ENCODE measurements at places on chromosomes 2 and 18.

- no peak for DNase-seq
- H3K4me3 ChIP-seq, result no peak overlapping the region
- no peaks in the 10 kb centered on the region for H3K27me3 ChIP-seq
- H3K4me1 ChIP-seq, result peaks cover 23% of the 10 kb centered on the region
- H3K27ac ChIP-seq, result no peak overlapping the region
- no peaks in the 10 kb centered on the region for H3K36me3 ChIP-seq
Measured at GRCh38 chr2:239259173-239259572, 141.6 kb downstream of the HDAC4 start.

DNA sequence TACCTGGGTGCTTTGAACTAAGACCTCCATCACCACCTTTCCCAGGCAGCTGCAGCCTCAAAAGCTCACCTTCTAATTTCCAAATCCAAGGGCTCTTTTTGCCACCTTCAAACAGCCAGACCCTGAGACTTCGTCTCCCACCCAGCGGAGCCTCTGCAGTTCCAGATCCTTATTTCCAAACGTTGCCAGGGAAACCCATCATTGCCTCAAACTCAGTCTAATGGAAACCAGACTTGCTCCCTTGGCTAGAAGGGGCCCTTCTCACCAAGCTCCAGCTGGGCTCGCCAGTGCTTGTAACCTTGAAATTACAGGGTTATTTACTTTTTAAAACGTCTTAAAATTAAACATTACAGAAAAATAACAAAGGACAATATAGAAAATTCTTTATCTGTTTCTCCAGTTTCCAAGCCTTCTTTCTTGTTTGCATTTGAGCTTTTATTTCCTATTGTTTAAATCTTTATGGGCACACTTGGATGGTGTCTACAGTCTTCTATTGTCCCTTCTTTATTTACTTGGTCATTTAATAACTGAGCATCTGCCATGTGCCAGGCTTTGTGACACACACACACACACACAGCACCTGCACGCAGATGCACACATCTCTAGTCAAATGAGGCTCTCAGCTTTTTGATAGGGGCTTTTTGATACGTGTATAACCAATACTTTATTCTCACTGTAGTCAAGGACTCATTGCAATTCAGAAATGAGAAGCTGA is 36.1 kb downstream of the TRPM8 start:
- no peak for DNase-seq
- H3K4me3 ChIP-seq, result no peak overlapping the region
- no peak overlapping the region for H3K27ac ChIP-seq
- no peaks in the 10 kb centered on the region for H3K4me1 ChIP-seq
- no peaks in the 10 kb centered on the region for H3K36me3 ChIP-seq

DNA sequence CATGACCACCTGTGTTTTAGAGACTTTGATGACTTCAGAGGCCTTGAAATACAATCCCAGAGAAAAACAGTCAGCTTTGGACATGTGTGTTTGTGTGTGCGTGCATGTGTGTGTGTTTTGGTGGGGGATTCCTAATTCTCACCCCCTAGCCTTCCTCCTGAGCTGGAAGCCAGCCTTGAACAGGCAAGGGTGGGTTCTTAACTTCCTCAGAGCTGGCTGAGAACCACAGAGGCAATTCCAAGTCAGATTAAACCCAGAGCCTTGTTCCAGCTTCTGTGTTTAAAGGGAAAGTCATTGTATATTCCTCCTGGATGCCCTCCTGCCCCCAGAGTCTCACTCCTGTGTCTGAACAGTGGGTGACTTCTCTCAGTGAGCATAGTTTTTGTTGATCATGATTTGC is 45.2 kb upstream of the MGAT4A start:
- DNase-seq, result no peak
- peaks cover 9% of the 10 kb centered on the region for H3K27me3 ChIP-seq
- no peak overlapping the region for H3K27ac ChIP-seq
- H3K4me3 ChIP-seq, result no peak overlapping the region
- H3K36me3 ChIP-seq, result no peaks in the 10 kb centered on the region

- H3K36me3 ChIP-seq, result no peaks in the 10 kb centered on the region
- H3K27ac ChIP-seq, result no peak overlapping the region
- no peaks in the 10 kb centered on the region for H3K4me1 ChIP-seq
- H3K27me3 ChIP-seq, result no peaks in the 10 kb centered on the region
- DNase-seq, result no peak
Measured at GRCh38 chr2:62320657-62321357, 124.9 kb downstream of the B3GNT2 start.

DNA sequence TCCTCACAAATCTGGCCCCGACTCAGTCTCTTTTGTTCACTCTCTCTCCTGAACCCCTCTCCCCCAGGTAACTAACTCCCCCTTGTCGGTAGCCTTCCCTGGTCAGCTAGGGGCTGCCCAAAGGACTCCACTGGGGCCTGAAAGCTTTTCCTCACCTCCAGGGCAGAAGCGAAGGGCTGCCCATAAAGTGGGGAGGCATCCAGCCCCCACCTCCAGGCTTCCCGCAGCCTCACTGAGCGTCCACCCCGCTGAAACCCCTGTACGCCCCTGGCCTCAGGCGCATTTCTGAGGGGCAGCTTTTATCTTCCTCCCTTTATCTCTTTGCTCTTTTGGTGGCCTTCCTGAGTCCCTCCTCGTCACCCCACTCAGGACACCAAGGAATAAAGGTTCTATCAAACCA is 249.3 kb downstream of the CYP26B1 start:
- no peak overlapping the region for H3K27ac ChIP-seq
- no peak overlapping the region for H3K4me3 ChIP-seq
- no peaks in the 10 kb centered on the region for H3K4me1 ChIP-seq
- DNase-seq, result no peak
- H3K27me3 ChIP-seq, result no peaks in the 10 kb centered on the region

DNA sequence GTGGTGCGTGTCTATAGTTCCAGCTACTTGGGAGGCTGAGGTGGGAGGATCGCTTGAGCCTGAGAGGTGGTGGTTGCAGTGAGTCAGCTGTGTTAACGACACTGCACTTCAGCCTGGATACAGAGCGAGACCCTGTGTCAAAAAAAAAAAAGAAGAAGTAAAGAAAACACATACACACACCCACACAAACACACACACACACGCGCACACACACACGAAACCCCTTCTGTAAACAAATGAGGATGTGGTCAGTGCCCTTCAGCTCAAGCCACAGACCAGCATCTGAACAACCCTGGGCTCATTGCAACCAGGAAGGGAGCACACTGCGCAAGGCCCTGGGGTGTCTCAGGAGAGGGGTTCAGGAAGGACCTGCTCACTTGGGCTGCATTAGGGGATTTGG is 47.9 kb upstream of the KCNF1 start:
- H3K36me3 ChIP-seq, result no peaks in the 10 kb centered on the region
- H3K4me1 ChIP-seq, result peaks cover 5% of the 10 kb centered on the region
- no peak overlapping the region for H3K4me3 ChIP-seq
- peak overlapping the region; percentile 72 for H3K27ac ChIP-seq
- no peak for DNase-seq

GRCh38 chr18:11040823-11041656 is 108.3 kb downstream of the PIEZO2 start:
- no peak overlapping the region for H3K4me3 ChIP-seq
- no peaks in the 10 kb centered on the region for H3K27me3 ChIP-seq
- peaks cover 6% of the 10 kb centered on the region for H3K4me1 ChIP-seq
- DNase-seq, result peak; percentile 85

DNA sequence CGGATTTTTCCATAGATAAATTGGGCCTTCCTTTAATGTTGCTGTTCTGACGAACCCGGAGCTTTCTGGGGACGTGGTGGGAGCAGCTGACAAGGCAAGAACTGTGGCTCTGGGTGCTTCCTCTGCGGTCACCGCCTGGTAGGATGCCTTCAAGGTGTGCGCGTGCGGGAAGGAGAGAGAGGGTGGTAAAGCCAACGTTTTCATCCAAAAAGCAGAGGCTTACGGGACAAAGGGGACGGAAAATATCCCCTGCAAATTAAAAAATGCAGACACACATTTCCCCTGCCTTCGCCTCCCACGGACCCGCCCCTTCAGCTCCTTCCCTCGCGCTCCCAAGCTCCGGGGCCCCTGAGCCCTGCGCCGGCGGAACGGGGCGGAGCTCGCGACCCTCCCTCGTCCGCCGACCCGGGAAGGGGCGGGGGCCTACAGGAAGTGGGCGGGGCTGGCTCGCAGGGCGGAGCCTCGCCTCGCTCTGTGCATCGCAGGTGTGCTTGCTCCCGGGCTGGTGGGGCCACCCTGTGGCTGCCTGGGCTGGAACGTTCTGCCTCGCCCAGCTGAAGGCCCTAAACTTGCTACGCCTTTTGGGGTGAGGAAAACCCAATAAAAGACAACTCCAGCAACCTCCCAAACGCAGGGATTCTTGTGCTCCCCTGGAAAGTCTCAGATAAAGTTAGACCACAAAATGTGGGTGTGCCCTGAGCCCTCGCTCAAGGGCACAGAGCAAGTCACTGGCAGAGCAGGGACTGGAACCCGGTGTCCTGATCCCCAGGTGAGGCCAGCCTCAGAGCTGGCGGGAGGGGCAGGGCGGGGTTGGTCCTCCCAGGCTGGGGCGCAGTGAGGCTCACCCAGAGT is 25.4 kb upstream of the SLC66A3 start:
- peak overlapping the region; percentile 49 for H3K27ac ChIP-seq
- peak overlapping the region; percentile 2 for H3K4me3 ChIP-seq
- H3K36me3 ChIP-seq, result no peaks in the 10 kb centered on the region
- DNase-seq, result peak; percentile 77

GRCh38 chr2:94870440-94871225 is 597 bp upstream of the TEKT4 start:
- no peak overlapping the region for H3K4me3 ChIP-seq
- H3K4me1 ChIP-seq, result peaks cover 6% of the 10 kb centered on the region
- H3K36me3 ChIP-seq, result no peaks in the 10 kb centered on the region
- H3K27me3 ChIP-seq, result peaks cover 4% of the 10 kb centered on the region
- H3K27ac ChIP-seq, result no peak overlapping the region

GRCh38 chr18:46448347-46448746 is 208.7 kb downstream of the LOXHD1 start:
- no peaks in the 10 kb centered on the region for H3K27me3 ChIP-seq
- no peak overlapping the region for H3K4me3 ChIP-seq
- no peak overlapping the region for H3K27ac ChIP-seq
- no peaks in the 10 kb centered on the region for H3K36me3 ChIP-seq
- H3K4me1 ChIP-seq, result peaks cover 4% of the 10 kb centered on the region

- no peaks in the 10 kb centered on the region for H3K4me1 ChIP-seq
- no peak overlapping the region for H3K27ac ChIP-seq
- H3K27me3 ChIP-seq, result no peaks in the 10 kb centered on the region
- H3K36me3 ChIP-seq, result no peaks in the 10 kb centered on the region
Measured at GRCh38 chr2:31197669-31198068, 19.6 kb downstream of the CAPN14 start.

DNA sequence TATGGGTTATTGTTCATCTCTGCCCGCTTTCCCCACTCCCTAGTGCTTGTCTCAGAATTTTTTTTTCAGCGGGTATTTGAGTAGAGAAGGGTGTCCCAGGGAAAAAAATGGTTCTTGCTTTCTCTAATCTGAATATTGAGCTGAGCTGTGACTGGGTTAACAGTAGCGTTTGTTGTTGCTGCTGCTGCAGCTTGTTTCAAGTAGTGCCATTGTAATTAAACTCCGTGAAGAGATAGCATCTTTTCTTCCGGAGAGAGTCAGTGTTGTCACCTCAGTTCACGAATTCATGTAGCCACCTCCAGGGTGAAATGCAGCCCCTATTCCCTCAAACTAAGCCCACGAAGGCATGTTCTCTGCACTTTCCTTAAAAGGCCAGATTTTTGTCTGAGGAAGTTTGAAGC is 1.5 kb upstream of the AAK1 start:
- H3K27ac ChIP-seq, result peak overlapping the region; percentile 100
- no peak overlapping the region for H3K4me3 ChIP-seq
- DNase-seq, result peak; percentile 39
- no peaks in the 10 kb centered on the region for H3K27me3 ChIP-seq
- no peaks in the 10 kb centered on the region for H3K36me3 ChIP-seq
- H3K4me1 ChIP-seq, result peaks cover 11% of the 10 kb centered on the region

DNA sequence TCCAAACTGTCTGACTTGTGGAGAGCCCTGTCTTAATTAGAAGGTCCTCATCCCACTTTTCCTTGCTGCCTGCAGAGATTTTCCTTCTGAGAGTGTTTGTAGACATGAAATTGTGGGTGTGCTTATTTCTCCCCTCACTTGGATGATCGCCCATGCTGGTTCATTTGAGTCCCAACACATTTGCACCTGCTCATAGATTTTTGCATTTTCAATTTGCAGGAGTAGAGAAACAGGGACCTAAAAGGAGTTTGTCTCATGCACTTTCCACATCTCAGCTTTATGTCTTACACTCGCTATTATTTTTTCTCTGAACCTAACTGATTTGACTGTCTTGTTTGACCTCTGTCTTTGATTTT is 33.2 kb upstream of the FHL2 start:
- H3K4me3 ChIP-seq, result no peak overlapping the region
- DNase-seq, result no peak
- H3K27me3 ChIP-seq, result no peaks in the 10 kb centered on the region
- peaks cover 5% of the 10 kb centered on the region for H3K4me1 ChIP-seq
- no peaks in the 10 kb centered on the region for H3K36me3 ChIP-seq

DNA sequence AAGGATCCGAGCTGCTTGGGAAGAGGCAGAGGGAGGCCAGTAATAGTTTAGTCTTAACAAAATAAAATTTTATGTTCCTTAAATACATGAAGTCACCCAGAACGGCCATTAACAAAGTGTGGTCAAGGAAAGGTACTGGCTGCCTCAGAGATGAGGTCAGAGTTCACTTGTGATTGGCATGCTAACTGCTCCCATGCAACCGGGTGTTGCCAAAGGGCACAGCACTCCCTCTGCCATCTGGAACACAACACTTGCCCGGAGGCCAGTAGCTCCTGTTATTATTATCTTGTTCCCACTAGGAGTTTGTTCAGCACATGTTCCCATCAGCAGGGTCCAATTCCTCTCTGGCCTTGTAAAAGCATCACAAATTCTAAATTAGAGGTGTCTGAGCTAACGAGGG is 207.0 kb downstream of the CYP26B1 start:
- no peak overlapping the region for H3K27ac ChIP-seq
- H3K4me3 ChIP-seq, result no peak overlapping the region
- H3K4me1 ChIP-seq, result no peaks in the 10 kb centered on the region
- DNase-seq, result peak; percentile 5

GRCh38 chr2:100776445-100776844 is 43.5 kb upstream of the NPAS2 start:
- H3K27me3 ChIP-seq, result no peaks in the 10 kb centered on the region
- H3K4me1 ChIP-seq, result no peaks in the 10 kb centered on the region
- no peak overlapping the region for H3K4me3 ChIP-seq

DNA sequence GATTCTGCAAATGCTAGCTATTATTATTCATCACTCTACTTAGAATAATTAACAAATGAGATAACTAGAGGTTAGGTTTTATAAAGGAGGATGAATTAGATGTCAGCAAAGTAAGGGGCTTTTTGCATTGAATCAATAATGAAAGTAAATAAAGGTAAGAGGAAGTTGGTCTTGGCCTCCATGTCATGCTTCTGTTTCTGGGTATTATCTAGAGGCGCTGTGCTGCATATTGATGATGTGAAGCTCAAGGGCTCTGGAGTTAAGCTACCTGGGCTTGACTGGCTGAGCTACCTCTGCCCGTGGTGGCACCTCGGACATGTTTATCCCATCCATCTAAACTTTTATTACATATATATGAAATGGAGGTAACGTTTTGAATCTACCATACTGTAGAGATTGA is 350.9 kb downstream of the PARD3B start:
- H3K4me1 ChIP-seq, result no peaks in the 10 kb centered on the region
- no peak overlapping the region for H3K27ac ChIP-seq
- no peaks in the 10 kb centered on the region for H3K36me3 ChIP-seq
- DNase-seq, result no peak
- H3K27me3 ChIP-seq, result no peaks in the 10 kb centered on the region

All from lung (tissue), 17 donors.